CD4-positive, alpha-beta T cell treated with Interleukin-10 for 1 hour (primary cell): ENCODE measurements at places on chromosomes 6 and 20.

GRCh38 chr6:149342525-149342924 is 25.0 kb downstream of the TAB2 start:
- DNase-seq = no peak

GRCh38 chr6:163835439-163836171 is 421.1 kb downstream of the QKI start:
- DNase-seq = no peak

DNA sequence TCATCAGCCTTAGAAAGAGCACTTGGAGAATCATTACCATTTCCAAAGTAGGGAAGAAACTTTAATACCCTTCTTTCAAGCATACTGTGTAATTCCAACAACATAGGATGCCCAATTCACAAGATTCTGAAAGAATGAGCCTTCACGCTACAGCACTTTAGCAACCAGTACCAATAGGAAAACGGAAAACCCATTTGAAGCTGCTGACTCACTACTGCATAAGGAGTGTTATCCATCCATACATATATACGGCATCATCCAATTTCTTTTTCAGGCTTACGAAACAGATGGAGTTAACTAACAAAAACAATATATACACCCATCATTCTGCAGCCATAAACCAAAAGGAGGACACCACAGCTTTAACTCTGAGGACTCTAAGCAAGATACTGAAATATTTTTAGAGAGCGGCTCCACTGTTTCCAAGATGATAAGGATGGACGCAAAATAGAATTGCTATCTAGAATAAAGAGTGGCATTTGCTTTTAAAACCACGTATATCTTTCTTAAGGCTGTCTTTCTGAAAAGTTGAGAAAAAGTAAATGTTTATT is 24.9 kb downstream of the FYN start:
- DNase-seq = no peak

GRCh38 chr6:130794738-130795137 is 32.5 kb upstream of the SMLR1 start:
- no peak for DNase-seq
